C1 segment of cervical spinal cord (tissue), 14 donors: ENCODE measurements at places on chromosomes 2 and 18.

DNA sequence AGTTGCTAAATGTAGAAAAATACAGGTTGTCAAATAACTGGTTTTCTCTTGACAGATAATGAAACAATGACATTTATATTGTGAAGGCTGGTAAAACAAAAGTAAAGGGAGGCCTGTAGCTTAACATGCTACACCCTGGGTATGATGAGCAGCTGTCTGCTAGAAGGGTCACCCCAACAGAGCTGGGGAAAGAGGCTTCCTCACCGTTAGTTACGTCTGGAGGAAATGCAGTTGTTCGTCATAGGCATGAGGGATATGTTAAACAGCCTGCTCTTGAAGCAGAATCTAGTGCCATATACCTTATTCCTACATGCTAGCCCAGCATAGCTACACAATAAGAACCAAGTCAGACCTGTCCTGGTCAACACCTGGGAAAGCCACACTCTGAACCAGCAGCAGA is 49.9 kb downstream of the LPIN2 start:
- DNase-seq, result no peak

DNA sequence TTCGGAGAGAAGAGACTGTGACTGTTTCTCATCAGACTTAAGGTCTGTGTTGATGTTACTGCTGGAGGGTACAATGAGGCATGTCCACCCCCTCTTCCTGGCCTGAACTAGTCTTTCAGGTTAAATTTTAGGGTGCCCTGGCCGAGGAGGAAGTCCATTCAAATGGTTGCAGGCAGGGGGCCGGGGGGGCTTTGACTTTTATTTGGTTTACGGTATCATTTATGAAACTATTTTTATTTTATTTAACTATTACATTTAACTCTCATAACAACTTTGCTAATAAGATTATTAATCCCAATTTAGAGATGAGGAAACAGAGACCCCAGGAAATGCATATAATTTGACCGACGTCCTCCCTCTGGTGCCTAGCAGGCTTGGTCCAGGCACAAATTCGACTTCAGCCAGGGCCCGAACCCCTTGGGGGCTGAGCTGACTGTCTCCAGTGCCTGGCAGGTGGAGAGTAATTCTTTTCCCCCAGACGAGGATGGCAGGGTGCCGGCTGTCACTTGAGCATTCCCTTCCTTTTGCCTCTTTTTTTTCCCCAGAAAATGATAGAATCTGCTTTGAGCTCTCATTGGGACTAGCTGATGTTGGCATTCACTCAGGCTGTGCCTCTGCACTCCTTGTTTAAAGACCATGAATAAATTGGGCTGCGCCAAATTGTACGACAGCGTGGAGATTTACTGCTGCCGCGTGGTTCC is 255.3 kb upstream of the SALL3 start:
- DNase-seq, result no peak

GRCh38 chr2:150653351-150653750 is 165.9 kb upstream of the RND3 start:
- no peak for DNase-seq

- DNase-seq, result no peak
Measured at GRCh38 chr18:65761636-65762295, 11.0 kb downstream of the CDH7 start.

DNA sequence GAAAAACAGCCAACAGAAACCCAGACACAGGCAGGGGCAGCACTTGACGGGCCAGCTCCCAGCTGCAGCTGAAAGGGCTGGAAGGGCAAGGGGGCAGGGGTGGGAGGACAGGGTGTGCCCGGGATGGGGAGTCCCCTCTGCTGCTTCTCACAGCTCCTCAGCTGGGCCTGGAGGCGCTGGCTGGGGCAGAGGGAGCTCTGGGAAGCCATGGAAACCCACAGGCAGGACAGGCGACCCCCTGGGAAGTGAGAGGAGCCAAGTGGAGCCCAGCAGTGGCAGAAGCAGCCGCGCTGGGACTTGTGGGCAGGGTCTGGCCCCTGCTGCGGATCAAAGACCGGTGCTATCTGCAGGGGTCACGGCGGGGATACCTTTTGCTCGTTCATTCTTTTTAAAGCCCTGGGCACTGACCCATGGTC is 20.7 kb downstream of the OTOF start:
- no peak for DNase-seq

GRCh38 chr2:104378853-104379374 is 475.0 kb upstream of the POU3F3 start:
- DNase-seq, result peak; percentile 42

DNA sequence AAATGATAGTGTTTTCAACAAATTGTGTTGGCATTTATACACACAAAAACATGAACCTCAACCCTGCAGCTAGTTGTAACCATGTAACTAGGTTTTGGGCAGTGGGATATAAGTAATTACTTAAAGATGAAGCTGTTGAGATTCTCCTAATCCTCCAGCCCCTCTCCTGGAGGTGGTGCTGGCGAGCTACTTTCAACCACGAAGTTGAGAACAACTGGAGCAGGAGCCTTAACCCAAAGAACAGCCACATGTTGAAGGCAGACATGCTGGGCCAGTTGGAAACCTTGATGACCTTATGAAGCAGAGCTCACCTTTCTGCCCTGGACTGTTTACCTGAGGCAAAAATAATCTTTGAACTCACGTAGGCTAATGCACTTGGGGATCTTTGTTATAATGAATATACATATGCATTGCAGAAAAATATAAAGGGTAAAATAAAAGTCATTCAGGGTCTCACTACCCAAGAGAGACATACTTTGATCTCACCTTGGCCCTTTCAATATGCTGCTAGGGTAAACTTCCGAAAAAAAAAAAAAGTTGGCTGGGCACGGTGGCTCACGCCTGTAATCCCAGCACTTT is 89.6 kb upstream of the NPAS2 start:
- no peak for DNase-seq

DNA sequence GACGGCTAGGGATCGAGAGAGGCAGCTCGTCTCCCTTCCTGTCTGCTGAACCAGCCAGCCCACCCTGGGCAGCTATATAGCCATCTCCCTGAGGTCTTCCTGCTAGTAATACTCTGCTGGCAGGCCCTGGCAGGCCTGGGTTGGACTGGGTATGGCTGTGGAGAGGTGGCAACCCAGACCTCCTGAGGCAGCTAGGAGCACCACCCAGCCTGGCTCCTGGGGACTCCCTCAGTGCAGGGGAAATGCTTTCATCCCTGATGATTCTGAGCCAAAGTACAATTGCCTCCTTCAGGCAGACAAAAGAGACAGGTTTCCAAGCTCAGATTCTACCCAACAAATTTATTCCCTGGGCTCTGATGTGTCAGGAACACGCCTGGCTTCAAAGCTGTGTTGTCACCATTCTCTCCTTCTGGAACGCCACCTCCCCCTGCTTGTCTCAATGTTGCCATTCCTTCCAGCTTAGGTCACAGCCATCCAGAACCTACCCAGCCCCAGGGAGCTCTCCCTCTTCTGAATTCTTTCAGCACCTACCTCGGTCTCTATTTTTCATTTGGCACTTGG is 4.7 kb upstream of the DNAJB2 start:
- no peak for DNase-seq

GRCh38 chr2:211867845-211868451 is 670.7 kb downstream of the ERBB4 start:
- no peak for DNase-seq

GRCh38 chr2:220894069-220894468 is 678.0 kb downstream of the EPHA4 start:
- DNase-seq, result no peak

GRCh38 chr18:31660763-31661162 is 23.6 kb downstream of the B4GALT6 start:
- no peak for DNase-seq

- no peak for DNase-seq
Measured at GRCh38 chr2:202339071-202339870, 36.9 kb upstream of the BMPR2 start.

DNA sequence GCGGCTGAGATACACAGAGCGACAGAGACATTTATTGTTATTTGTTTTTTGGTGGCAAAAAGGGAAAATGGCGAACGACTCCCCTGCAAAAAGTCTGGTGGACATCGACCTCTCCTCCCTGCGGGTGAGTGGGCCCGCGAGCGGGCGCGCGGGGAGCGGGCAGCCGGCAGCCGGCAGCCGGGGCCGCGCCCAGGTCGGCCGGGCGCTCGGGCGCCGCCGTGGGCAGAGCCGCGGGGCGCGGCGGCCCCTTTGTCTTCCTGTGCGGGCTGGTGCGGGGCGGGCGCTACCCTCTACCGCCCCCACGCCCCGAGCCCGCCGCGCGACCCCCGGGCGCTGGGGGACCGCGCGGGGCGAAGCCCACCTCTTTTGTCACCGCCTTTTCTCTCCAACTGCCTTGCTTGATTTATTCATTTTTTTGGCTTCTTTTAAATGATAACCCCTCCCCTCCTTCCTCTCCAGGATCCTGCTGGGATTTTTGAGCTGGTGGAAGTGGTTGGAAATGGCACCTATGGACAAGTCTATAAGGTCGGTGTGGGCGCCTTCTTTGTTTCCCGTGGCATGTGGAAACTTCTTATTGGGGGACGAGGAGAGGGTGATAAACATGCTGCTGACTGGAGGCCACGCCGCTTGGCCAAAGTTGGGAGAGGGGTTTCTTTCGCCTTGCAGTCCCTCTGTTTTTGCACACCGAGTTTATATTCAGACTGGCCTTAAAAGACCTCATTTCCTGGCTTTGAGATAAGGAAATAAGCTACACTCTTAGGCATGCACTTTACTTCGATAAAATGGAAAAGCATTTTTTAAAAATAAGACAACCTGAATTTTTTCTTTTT is 722 bp downstream of the MAP4K4 start:
- no peak for DNase-seq

GRCh38 chr2:114089636-114090319 is 199.9 kb downstream of the ACTR3 start:
- no peak for DNase-seq

DNA sequence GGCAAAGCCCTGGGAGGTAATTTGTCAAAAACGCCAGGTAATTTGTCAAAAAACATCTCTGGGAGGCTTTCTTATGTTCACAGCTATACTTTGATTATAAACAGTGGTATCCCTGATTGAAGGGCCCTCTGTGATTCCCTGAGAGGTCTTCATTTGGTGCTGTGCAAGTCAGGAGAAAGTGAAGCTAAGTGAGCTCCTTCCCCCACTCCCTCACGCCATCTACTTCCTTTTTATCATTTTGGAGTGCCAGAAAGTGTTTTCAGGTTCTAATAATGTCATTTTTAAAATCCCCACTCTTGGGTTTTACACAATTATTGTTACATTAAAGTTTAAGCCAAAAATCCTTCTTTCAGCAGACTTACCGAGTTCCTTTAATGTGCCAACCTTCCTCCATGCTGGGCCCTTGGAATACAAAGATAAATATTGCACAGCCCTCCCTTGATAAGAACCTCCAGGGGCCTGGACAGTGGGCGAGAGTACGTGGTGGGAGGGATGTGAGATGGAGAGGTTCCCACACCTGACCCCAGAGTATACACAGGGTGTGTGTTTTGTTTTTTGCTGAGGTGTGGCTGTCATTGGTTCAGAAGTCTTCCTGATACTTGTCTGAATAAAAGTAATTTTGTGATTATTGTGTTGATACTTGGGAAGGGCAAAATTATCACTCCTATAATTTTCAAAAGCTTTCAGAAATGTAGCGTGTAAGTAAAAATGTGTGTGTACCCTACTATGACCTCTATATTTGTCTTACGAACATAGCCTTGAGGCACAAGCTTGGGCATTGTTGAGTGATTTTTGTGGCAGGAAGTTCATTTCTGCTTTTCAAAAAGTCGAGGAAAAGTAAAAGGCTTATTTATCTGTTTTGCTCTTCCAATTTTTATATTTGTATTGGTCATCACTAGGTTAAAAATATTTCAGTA is 8.2 kb downstream of the MAPRE2 start:
- DNase-seq, result no peak

DNA sequence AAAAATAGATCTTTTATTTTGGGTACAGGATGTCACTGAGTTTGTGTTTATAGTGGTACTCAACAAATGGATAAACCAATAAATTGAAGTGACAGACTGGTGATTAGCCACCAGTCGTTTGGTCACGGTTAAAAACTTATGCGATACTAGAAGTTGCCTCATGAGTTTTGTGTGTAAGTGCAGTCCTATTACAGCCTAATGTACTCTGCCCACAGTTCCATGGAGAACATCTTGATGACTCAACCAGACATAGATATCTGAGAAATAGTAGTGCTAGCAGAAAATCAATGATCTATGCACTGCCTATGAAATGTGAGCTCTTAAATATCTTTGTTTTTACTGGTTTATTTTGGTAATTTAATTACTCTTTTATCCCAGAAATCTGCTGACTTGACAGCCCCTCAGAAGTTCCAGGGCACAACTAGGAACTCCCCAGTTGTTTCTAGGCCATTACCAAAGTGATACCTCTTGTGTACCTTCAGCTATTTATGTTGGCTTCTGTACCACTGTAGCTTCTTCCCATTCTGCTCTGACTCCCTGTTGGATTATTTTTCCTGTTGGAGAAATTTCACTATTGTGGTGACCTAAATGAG is 209.1 kb upstream of the KCNJ3 start:
- no peak for DNase-seq

- DNase-seq, result peak; percentile 68
Measured at GRCh38 chr2:201118121-201118960, 2.4 kb downstream of the CFLAR start.

- DNase-seq, result no peak
Measured at GRCh38 chr2:45288532-45289417, 279.5 kb upstream of the SIX2 start.

GRCh38 chr2:202249521-202250253 is 11.3 kb upstream of the SUMO1 start:
- no peak for DNase-seq

DNA sequence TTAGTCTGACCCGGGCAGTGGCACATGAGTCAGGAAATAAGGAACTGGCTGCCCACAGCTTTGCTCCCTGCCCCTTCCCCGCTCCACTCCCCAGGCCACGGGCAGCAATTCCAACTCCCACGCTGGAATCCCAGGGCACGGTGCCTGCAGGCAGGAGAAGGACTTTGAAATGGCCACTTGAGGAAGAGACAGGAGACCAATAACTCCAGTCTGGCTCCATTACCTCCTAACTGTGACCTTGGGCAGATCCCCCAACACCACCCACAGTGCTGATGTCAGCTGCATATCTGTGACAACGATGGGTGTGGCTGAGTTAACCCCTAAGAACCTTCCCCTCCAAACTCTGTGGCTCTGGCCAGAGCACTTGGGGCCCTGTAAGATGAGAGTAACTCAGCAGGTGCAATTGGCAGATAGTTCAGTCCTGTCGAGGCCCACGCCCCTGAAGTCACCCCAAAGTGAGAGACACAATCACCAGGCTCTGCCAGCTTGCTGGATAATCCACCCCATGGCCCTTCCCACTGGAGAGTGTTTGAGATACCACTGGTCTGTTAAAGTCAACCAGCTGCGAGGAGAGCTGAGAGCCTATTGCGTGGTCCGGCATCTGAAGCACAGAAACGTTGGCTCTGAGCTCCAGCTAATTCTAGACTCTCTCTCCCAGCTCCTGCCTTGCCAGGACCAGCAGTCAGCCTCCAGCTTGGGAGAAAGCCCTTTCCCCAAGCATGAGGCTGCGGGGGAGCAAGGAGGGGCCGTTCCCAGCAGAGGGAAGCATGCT is 175.2 kb downstream of the TNS1 start:
- no peak for DNase-seq
